ENCODE measurements at places on chromosomes 5 and 9.

- no peak for DNase-seq
Observed at GRCh38 chr9:114125476-114126013, 26.5 kb upstream of the KIF12 start.

DNA sequence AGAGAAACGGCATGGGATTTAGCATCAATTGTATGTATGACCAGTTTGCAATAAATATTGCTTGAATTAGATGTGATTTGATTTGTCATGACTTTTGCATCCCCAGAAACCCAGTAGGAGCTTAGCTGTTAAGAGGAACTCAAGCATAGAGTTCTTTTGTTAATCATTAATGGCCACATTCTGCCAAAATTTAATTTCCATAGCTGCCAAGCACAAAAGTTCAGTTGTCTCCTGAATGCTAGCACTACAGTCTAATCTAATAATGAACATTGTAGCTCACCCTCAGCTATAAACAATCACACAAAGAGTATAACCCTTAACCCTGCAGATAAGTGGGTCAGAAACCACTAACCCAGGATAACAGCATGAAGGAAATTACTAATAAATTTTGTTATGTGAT lies 169.8 kb upstream of the GRAMD2B start:
- DNase-seq: no peak

DNA sequence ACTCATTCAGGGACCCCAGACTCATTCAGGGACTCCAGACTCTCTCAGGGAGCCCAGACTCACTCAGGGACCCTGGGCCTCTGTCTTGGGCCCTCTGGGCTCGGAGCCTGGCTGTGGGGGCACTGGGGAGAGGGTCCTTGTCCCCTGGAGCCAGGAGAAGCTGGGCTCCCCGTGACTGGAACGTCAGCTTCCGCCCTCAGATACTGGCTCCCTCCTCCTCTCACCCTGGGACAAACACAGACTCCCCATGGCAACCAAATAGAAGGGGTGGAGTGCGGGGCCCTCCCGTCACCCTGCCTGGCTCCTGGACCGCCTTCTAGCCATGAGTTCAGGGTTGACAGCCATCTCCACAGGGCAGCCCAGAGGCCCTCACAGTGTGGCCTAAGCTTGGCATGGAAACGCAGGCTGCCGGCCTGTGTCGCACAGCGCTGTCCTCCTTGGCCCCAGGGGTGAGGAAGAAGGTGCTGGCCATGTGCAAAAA lies 27.6 kb downstream of the ZDHHC11B start:
- no peak for DNase-seq

DNA sequence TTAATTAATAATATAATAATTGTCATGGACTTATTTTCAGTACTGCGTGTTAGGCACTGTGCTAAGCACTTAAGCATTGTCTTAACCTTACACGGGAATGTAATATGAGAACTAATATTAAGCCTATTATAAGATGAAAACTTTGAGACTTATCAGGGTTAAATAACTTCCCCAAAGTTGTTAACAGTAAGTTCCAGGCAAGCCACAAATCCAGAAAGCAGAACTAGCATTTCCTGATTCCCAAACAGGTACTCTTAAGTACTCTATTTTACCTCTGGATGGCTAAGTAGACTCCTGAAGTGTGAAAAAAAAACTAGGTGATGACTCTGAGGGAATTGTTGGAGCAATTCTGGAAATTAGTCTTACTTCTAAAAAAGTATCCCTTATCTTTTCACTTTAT lies 23.8 kb downstream of the GABRG2 start:
- no peak for DNase-seq

GRCh38 chr5:112732131-112732530 lies 5.6 kb upstream of the APC start:
- DNase-seq: no peak

GRCh38 chr5:132099076-132099748 lies 25.6 kb downstream of the CSF2 start:
- no peak for DNase-seq

DNA sequence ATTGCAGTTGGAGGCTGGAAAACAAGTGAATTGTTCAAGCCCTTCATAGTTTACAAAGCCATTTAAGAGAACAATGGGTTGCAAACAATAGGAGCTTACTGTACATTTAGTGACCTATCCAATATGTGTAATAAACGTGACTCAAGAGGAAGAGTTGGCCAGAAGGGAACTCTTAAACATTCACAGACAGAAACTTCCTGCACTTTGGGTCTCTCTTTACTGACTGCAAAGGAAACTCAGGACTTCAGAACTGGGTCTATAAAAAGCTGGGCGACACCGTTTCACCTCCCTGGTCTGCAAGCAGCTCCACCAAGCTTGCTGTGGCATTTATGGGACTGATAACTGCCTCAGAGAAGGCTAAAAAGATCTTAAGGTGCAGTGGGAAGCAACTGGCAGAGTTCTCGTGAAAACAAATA lies 48.7 kb upstream of the SPATA31D4 start:
- DNase-seq: no peak

GRCh38 chr9:29778281-29778849 lies 2205.1 kb upstream of the C9orf72 start:
- no peak for DNase-seq

DNA sequence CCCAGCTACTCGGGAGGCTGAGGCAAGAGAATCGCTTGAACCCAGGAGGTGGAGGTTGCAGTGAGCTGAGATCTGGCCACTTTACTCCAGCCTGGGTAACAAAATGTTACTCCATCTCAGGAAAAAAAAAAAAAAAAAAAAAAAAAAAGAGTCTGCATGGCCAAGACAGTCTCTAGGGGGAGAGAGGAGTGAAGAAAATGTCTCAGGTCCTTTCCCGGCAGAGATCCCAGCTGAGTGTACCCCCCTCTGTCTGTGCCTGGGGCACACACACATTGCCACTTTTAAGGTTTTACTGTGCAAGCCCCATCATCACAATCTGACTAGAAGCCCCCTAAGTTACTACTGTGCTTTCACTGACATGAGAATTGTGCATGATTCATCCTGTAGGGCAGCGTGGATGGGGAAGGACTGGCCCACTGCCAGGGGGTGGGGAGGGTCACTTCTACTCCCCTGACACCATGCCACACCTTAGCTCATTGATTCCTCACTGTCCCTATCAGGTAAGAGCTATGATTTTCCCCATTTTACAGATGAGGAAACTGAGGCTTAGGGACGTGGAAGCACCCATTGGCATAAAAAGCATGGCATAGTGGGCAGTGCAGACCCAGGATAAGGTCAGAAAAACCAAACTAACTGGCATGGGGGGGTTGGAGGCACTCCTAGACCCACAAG lies 102.3 kb upstream of the LARP1 start:
- DNase-seq: no peak

- peak; percentile 41 for DNase-seq
Observed at GRCh38 chr5:173926359-173926758, 38.2 kb downstream of the CPEB4 start.

DNA sequence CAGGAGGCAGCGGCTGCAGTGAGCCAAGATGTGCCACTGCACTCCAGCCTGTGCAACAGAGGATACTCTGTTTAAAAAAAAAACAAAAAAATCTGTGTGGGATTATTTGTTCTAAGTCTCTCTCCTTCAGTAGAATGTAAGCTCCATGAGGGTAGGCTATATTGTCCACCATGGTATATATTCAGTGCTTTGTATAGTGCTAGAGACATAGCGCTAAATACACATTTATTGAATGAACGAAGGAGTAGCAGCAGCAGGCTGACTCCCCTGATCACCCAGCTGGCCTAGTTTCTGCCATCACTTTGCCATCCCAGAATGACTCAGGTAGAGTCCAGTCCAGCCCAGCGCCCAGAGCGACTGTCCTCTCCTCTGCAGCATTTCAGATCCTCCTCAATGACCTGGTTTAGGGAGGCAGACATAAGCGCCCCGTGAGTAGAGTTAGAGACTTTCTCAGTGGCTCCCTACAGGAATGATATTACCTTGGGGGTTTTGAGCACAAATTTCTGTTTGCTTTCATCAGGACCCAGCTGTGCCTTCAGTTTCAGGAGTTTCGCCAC lies 716 bp downstream of the HARS1 start:
- no peak for DNase-seq

DNA sequence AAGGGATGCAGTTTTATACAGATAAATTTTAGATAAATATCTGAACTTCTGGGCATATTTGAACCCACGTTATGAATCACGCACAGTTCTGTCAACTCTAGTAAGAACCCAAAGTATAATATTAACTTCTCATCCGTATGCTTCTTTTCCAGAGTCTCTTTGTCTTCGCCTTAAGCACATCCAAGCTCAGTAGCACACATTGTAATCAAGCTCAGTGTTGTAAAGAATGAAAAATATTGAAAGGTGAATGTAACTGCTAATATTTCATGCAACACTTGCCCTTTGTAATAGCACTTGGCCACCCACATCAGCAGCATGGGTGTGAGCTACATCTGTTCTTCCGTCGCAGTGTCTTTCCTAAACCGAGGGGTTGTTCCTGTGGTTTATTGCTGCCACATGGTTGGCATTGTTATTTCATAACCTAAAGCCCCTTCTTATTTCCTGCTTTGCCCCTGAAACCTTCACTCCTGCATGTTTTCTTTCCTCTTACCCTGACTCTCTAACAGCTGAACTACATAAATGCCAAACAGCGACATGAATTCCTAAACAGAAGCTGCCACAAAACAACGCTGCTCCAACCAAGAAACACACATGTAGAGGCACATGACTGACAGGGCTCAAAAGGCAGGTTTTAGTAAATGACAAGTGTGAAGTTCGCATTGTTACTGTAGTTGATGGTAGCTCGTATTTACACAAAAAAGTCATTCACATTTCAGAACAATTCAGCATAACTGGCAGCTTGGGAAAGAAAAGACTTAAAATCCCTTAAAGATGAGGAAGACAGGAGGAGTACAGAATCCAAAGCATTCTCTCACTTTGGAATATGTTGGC lies 190.1 kb upstream of the MEF2C start:
- DNase-seq: no peak

GRCh38 chr9:88280816-88281382 lies 107.3 kb upstream of the SPIN1 start:
- DNase-seq: no peak

DNA sequence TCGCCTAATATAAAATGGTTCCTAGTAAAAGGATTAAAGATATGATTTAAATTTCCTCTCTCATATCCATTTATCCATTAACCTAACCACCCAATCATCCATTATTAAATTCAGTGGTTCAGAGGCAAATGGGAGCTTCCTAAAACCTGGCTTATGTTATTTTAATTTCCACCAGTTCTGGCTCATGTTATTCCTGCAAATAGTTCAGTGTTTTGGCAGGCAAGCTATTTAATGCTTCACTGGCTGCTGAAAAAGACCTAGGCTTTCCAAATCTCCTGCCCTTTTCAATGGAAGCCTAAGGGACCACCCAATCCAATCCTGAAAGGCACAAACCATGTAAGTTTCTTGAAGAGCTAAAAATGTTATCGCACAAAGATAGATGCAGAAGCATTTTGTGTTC lies 52.3 kb downstream of the POC5 start:
- no peak for DNase-seq

Data from AG08395 (cell line).